ENCODE measurements at places on chromosomes 6 and 20.

- no peak for DNase-seq
Measured at GRCh38 chr20:3887876-3888620, 1.1 kb upstream of the PANK2 start.

- DNase-seq, result no peak
Measured at GRCh38 chr6:36592221-36592655, 1.9 kb upstream of the SRSF3 start.

GRCh38 chr6:36072681-36073080, 45.1 kb downstream of the MAPK14 start:
- DNase-seq, result no peak

DNA sequence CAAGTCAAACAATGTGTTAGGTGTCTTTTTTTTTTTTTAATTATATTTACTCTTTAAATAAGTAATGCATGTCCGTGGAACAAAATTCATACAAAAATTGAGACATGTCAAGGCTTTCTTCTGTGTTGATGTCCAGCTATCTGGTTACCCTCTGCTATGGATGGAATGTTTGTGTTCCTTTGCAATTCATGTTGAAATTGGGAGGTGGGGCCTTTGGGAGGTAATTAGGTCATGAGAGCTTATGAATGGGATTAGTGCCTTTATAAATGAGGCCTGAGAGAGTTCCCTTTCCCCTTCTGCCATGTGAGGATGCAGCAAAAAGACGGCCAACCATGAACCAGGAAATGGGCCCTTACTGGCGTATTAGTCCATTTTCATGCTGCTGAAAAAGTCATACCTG, 83.1 kb upstream of the KCNG1 start:
- DNase-seq, result no peak

GRCh38 chr6:145561095-145562072, 173.9 kb downstream of the EPM2A start:
- DNase-seq, result peak; percentile 41

DNA sequence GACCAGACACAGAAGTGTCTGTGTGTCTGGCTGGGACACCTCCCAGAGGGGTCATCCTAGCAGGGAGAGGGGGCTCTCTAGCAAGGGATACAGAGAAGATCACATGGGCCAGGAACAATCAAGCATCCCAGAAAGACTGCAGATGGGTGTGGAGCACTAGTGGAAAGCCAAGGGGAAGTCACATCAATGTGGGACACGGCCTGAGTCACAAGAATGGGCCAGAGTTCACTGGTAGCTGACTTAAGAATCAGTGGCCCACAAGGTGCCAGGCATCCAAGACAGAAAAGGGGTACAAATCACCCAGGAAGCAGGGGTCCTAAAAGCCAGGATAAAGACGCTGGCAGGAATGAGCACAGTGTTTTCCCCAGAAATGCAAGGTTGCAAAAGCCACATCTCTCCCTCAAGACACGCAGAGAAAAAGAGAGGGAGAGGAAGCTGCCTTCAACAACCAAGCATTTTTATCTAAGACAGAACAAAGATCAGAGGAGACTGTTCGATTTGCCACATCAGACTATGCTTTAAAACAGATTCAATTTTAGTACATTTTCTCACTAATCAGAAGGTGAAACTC, 113.6 kb upstream of the DST start:
- DNase-seq, result no peak

- DNase-seq, result no peak
Measured at GRCh38 chr20:48261398-48261910, 476.2 kb upstream of the SULF2 start.

Measured in Ammon's horn (tissue), 1 donor.